Small intestine (tissue), 16 donors: ENCODE measurements at places on chromosomes 16 and 17.
A peak's percentile ranks its signal among the peaks of the same experiment; 100 is the strongest.

GRCh38 chr17:39636927-39637736 is at the start of gene STARD3:
Gene STARD3 (plus strand): TSS chr17:39637144. CDS start chr17:39653532, 16,388 bp downstream.
- peak; percentile 92 for DNase-seq

GRCh38 chr16:11836650-11837244 is 14.6 kb downstream of the RSL1D1 start:
- no peak for DNase-seq

DNA sequence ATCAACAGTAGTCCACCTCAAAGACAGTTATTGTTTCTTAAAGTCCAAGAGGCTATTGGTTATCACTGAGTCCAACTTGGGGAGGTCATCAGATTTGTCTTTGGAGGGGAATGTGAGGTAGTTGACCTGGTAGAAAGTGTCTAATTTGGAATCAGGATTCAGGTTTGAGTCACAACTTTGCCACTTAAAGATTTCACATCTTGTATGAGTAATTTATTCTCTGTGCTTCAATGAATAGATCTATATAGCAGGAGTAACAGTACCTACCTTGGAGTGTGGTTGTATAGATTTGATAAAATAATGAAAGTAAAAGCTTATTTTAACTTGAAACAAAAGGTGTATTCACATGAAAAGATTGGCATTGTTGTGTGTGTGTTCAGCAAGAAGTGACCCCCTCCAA is 119.3 kb upstream of the TBX2 start:
- DNase-seq: no peak

- DNase-seq: no peak
These were observed 526 bp downstream of the MOSMO start for GRCh38 chr16:22008215-22009059.

DNA sequence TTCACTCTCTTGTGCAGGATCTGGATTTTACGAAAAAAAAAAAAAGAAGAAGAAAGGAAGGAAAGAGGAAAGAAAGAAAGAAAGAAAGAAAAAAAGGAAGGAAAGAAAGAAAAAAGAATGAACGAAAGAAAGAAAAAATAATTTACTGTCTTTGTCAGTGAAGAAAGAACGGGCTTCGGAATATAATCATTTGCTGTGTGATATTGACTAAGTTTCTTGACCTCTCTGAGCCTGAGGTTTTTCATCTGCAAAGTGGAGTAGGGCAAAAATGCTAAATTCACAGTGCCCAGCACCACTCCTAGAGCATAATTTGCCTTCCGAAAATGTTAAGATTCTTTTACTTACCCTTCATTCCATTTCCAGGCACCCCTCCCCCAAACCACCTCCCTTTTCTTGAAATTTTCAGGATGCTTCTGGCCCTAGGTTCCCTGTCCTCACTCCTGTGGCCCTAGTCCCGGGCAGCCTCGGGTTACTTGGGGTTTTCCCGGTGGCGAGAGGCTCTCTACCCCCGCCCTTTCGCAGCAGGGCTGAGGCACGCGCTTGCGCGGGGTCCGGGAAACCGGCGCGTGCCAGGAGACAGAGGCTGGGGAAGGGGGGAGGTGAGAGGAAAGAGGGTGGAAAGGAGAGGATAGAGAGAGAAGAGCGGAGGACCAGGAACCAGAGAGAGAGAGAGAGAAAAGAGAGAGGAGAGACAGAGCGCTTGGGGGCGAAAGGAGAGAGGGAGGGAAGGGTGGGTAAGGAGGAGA is at the start of gene CNTNAP1:
Gene CNTNAP1, plus strand, starts transcription at position 556 of the 746 bp plus-strand sequence. CDS start 299 bp downstream, outside the sequence.
- DNase-seq: no peak

DNA sequence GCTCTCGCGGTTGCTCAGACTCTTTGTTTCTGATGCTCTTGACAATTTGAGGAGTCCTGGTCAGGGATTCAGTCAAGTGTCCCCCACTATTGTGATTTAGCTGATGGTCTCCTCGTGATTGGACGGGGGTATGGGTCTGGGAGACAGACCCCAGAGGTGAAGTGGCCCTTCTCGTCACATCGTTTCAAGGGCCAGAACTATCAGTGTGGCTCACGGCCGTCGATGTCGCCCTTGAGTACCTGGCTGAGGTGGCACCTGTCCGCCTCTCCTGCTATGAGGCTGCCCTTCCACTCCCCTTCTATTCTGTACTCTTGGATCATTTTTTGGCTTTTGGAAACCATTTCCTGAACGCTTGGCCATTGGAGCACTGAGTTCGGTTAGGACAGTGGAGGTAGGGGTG is 7.4 kb upstream of the MEAK7 start:
- DNase-seq: no peak

- DNase-seq: no peak
These were observed 250.5 kb downstream of the CEP112 start for GRCh38 chr17:65941356-65941899.

- no peak for DNase-seq
These were observed 38.6 kb downstream of the FOXL1 start for GRCh38 chr16:86616906-86617305.
